Hypothalamus (tissue), 51 donors: ENCODE measurements at places on chromosomes 6 and 20.
A peak's percentile ranks its signal among the peaks of the same experiment; 100 is the strongest.

- DNase-seq, result no peak
Measured at GRCh38 chr6:165389534-165389933, 80.1 kb upstream of the C6orf118 start.

DNA sequence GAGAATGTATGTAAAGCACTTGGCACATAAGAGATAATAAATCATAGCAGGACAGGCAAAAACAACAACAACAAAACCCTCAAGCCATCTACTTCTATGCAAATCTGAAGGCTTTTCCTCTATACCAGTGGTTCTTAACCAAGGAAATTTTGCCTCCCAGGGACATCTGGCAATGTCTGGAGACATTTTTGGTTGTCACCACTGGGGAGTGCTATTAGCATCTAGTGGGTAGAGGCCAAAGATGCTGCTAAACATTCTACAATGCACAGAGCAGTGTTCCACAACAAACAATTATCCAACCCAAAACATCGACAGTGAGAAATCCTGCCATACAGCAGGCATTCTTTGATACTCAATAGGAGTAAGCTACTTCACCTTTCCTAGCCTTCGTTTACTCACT, 28.2 kb downstream of the NDRG3 start:
- no peak for DNase-seq

GRCh38 chr6:32459781-32460424, 20.2 kb downstream of the HLA-DRA start:
- DNase-seq, result no peak

- DNase-seq, result no peak
Measured at GRCh38 chr6:37275350-37275749, 17.4 kb upstream of the TMEM217 start.

DNA sequence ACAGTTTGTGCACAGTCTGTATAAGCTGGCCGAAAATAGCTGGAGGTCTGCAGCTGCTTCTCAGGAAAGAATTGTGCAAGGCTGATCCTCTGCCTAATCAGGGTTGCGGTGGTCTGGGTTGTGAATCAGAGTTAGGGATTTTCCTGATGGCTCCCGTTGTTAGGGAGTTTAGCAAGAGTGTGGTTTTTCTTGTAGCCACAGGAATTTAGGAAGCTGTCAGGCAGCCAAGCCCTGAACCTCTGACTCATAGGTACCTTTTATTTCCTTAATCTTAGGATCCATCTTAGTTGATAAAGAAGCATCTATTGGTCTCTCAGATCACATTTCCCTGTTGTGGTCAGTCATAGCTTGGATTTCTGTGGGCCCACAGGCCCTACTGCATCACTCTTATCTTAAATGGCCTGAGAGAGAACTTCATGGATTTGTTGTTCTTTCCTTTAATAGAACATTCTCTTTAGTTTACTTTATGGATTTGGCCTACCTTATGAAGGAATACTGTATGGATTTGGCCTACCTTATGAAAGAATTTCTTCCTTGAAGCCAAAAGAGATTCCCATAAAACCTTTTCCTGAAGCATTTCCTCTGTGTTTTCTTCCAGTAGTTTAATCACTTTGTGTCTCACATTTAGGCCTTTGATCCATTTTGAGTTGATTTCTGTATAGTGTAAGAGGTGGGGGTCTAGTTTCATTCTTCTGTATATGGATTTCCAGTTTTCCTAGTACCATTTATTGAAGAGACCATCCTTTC, 10.3 kb downstream of the KIF25 start:
- no peak for DNase-seq

- DNase-seq, result no peak
Measured at GRCh38 chr20:56801971-56802755, 173.1 kb downstream of the TFAP2C start.

- DNase-seq, result no peak
Measured at GRCh38 chr6:149694921-149695320, 23.0 kb downstream of the LATS1 start.

GRCh38 chr6:53811082-53811481, 16.3 kb downstream of the LRRC1 start:
- DNase-seq, result no peak

GRCh38 chr6:110664933-110665332, 150.3 kb downstream of the CDK19 start:
- DNase-seq, result no peak

DNA sequence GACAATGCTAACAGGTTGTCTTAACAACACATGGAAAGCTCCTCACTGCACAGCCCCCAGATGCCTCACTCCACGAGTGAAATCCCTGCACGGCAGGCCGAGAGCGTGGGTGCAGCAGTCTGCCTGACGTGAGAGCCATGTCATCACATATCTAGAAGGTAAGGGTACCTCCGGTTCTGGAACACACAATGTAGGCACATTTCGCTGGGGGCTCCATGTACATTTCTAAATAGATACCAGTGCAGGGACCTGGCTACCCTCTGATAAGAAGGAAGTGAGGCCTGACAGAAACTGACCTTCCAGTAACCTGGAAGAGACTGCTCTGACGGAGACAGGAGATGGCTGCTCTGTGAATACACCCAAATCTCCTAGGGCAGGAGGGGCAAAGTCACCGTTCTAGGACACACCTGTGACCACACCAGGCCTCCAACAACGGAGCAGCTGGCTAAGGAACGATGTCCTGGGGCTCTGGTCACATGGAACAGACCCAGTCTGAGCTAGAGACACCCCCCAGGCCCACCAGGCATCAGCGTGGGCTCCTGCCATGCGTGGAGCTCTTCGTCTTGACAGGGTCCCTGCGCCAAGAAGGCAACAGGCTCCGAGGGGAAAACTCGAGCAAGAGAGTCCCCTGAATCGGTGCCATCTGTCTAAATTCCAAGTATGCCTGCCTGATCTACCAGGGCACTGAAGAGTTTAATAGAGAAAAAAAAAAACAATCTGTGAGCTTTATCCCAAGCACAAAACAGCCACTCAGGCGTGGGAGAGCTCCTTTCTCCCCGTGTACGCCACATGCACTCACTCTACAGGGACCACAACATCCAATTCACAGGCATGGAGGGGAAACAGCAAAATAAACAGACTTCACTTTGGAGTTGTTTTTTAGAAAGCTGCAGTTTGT, 27.5 kb downstream of the RNASET2 start:
- no peak for DNase-seq

DNA sequence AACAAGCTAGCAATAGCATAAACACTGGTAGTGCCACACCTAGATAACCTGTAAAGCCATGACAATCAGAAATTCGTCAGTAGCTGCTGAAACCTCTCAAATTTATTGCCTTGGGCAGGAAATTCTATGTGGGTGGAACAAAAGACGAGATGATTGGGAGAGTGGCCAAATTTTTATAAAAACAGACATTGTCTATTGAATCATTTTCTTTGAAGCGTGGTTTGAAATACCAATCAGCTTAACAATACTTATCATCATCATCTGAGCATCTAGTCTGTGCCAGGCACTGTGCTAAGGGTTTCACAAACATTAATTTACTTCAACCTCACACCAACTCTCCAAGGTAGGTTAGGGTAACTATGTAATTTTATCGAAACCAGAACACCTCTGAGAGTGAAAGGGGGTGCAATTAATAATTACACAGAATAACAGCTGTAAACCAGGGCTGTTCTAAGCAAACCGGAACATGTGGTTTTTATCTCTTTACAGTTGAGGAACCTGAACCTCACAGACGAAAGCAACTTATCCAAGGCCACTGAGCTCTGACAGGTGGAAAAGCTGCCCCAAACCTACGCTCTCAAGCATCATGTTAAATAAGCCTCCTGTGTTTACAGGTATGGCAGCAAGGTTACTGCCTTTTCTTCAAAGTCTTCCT, 43.4 kb downstream of the NHSL1 start:
- no peak for DNase-seq

DNA sequence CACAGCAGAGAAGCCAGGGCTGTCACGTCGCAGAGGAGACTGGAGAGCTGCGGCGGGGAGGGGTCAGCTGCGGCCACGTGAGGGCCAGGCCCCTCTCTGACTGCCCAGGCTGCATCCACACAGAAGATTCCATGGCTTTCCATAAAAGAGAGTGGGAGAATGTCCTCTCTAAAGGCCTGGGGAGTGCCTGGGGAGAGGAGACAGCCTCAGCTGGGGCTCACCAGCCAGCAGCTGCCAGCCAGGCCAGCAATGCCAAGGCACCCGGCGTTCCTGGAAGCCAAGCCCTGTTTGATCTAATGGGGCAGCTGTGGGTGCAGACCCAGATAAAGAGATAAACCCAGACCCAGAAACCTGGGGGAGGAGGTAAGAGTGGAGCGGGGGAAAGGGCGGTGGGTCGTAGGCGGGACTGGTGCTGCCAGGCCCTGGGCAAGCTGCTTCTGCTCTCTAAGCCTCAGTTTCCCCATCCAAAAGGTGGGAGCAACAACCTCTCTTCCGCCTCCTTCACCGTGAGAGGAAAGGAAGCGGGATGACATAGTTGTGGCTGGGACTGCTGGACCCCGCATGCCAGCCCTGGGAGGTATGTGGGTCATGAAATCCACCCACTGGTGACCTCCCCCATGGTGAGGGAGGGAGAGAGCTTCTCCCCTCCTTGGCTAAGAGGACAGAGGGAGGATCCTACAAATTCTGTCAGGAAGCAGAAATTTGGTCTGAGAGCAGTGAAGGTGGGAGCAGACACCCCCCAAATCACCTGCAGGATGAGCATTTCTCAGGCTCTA, 3.1 kb upstream of the OSBPL2 start:
- no peak for DNase-seq

DNA sequence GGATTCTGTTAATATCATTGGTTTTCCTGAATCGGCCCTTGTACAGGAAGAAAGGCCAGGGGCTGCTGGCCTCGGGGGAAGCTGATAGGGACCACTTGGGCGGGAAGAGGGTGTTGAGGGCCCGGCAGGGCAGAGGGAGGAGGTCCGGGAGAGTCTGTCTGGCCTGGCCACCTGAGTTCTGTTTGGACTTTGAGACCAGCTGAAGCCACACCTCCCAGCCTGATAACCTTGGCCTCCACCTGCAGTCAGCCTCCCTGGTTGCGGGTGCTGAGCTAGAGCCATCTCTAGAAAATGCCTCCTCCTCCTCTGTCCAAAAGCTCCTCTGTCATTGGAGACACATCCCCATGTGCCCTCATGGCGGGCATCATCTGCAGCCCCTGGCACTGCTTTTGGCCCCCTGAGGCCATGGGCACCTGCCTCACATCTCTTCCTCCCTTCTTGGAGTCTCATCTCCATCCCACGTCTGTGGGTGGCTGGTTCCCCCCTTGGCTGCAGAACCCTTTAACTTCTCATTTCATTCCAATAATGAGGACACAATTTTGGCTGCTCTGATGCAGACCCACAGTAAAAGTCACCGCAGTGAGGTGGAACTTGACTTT, 16.6 kb downstream of the APCDD1L start:
- DNase-seq, result no peak

DNA sequence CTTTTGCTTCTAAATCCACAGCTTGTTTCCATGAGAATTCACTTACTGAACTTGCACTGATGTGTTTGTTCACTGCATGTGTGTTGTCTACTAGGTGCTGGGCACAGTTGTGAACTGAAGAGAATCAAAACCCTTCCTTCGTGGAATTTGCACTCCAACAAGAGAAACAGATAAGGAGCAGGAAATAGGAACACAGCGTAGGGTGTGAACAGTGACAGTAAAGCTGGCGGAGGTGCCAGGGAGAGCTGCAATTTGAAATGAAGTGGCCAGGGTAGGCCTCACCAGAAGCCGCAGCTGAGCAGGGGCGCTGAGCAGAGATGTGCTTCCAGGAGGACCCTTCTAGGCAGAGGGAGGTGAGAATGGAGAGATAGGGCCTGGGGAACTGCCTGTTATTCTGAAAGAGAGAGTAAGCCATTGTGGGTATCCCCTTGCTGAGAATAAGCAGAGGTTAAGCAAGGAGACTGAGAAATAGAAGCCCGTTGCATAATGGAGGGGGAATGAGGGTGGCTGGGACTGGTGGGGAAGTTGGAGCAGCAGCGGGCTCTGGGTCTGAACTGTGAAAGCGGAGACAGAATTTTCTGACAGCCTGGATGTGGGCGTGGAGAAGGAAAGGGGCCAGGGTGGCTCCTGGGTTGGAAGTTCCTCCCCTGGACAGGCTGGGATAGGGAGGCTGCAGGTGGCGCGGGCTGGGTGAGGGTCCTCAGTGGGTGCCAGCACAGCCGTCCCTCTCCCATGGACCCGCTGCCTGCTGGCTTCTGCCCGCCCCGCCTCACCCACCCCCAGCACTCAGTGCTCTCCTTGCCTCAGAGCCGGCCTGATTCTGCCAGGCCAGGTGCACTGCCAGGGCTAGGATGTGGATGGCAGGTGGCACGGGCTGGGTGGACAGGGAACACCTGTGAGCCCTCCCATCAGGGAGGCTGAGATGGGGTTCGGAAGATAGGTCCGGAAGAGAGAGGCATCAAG, 114.7 kb upstream of the AFDN start:
- DNase-seq, result no peak

DNA sequence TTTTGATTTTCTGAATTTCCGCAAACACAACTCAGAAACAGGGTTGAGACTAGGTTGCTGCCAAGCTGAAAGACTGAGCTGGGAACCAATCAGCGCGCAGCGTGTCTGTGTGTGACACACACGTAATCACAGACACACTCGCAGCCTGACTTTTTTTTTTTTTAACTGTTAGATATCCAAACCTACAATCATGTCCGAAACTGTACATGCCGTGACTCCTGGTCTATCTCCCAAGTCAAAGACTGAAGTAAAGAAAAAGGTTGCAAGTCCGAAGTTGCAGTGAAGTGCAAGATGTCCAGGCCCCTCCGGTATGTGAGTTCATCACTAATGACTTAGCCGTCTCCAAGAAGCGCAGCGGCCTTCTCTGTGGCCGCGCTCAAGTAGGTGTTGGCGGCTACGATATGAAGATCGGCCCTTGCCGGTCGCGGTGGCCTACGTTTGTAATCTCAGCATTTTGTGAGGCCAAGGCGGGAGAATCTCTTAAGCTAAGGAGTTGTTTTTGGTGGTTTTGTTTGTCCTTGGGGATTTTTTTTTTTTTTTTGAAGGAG, 108.2 kb downstream of the HFE start:
- DNase-seq, result peak; percentile 38

DNA sequence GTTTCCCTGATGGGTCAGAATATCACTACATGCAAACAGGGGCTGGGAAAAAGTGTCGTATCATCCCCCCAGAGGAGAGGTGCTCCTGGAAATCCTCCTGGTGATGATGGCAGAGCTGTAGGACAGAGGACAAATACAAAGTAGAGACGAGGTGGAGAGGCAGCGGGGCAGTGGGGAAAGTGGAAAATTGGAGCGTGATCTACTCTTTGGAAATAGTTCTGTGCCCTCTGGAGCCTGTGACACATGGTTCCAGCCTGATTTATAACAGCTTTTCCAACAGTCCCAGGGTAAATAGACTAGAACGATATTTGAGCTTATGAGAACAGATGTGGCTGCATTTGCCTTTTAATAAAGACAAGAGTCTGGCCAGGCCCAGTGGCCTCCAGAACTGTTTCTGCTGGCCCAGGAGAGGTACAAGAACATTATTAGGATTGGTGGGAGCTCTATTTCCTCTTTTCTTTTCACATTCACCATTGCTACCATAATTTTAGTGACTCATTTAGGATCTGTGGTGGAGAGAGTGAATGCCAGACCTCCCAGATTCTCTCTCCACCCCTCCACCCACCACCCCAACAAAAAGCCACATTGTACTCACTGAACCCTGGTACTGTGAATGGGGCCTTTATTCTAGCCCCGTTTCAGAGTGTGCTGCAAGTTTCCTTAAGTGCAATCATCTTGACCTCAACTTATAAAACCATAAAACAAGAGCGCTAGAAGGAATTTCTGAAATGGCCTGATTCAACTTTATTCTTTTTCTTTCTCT, 78.3 kb downstream of the BTBD3 start:
- no peak for DNase-seq
